ENCODE measurements at places on chromosomes 4 and X.
A peak's percentile ranks its signal among the peaks of the same experiment; 100 is the strongest.

GRCh38 chrX:154091678-154092077 is 5.8 kb downstream of the MECP2 start:
- no peak for DNase-seq

GRCh38 chrX:24150898-24151297 is 1.4 kb downstream of the ZFX start:
- no peak for DNase-seq

DNA sequence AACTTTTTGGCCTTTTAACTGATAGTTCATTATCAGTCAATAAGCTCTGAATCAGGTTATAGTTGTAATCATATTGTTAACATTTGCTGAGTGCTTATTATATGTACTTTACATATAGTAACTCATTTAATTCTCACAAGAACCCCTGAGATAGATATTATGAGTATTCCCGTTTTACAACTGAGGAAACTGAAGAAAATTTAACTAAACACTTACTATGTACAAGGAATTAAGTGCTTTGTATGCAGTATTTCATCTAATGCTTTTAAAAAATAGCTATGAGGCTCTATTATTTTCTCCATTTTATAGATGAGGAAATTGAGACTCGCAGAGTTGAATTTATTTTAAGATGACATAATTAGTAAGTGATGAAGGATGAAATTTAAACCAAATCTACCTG is 27.7 kb upstream of the FGF2 start:
- no peak for DNase-seq

GRCh38 chrX:15947648-15948317 is 93.2 kb upstream of the AP1S2 start:
- DNase-seq, result peak; percentile 65

DNA sequence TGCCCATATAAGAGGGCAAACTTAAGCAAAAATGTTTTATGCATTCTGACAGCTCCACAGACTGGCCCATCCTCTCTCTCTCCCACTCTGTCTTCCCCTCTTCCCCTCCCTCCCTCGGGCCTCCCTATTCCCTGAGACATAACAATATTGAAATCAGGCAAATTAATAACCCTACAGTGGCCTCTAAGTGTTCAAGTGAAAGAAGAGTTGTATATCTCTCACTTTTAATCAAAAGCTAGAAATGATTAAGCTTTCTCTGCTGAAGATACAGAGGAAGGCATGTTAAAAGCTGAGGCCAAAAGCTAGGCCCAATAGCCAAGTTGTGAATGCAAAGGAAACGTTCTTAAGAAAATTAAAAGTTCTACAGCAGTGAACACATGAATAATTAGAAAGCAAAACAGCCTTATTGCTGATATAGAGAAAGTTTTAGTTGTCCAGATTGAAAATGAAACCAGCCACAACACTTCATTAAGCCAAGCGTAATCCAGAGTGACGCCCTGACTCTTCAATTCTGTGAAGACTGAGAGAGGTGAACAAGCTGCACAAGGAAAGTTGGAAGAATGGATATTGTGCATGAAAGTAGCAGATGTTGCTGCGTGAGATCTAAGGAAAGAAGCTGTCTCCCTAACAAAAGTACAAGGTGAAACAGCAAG is 54.9 kb downstream of the USO1 start:
- no peak for DNase-seq

GRCh38 chrX:134416087-134416486 is 43.9 kb upstream of the HPRT1 start:
- DNase-seq, result no peak

DNA sequence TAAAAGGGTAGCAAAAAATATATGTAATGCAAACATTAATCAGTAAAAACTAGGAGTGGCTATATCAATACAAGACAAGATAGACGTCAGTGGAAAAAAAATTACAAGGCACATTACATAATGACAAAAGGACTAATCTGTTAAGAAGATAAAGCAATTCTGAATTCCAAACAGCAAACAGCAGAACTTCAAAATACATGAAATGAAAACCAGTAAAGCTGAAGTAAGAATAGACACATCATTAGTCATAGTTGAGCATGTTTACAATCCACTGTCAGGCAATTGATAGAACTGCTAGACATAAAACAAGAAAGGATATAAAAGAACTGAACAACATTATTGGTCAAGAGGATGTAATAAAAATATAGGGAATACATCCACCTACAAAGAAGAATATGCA is 12.2 kb downstream of the SULT1B1 start:
- DNase-seq, result no peak

DNA sequence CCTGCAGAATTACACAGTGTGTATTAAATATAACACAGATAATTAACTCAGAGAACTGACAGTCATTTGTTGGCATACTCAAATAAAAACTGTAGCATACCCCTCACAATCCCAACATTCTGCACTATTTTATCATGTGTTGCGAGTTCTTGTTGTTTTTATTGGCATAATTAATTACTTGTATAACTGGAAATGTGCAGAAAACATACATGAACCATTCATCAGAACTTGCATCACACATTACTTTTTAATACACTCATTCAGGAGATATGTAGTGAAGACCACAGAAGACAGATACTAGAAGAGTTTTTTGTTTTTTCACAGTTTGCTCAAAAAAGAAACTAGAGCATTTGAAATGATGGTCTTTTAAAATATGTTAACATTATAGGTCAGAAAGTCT is 74.6 kb upstream of the NEIL3 start:
- peak; percentile 29 for DNase-seq

DNA sequence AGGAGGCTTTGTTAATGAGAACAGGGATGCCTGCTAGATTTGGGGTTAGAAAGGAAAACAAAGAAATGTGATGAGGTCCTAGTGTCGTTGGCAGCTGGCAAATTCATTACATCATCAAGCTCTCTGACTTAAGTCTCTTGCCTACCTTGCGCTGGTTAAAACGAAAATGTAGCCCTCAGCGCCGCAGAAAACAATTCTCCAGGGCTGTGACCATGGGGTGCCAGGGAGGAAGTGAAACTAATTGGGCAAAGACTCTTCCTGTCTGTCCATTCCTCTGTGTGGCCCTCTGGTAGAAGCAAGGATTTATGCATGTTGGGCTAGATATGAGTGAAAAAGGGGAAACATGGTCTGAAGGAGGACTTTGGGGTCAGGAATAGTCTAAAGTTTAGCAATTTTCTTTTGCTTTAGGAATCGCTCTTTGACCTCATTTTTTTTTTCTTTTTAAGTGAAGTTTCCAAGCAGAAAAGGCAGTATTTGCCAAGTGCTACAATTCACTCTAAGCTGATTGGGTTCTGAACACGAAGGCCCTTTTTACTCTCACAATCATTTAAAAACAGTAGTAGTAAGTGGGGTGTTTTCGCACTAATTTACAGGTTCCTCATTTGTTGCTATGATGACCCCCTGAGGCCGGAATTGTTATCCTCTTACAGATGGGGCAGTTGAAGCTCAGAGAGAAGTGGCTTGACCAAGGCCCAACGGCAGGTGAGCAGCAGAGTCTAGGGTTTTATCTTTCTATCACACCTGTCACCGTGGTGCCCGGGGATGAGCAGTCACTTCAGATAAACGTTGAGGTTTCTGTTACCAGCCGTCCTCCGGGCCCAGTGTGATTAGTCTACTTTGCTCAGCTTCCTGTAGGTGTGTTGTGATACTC is 27.3 kb upstream of the CHRNA9 start:
- DNase-seq, result no peak

DNA sequence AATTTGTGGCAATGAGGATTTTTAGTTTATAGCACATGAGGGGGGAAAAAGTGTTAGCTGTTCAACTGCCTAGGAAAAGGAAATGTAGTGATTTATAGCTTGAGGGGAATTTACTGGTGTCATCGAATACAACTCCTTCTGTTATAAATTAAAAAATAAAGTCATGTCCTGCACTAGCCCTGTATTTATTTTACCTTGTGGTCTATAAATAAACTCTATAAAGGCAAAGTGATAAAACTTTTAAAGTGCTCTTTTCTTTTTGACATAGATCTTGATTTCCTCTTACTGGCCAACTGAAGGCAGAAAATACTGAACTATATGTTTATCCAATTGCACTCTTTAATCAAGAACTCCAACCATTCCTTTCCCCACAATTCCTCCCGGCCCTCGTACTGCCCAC is 672.1 kb upstream of the SLIT2 start:
- DNase-seq, result no peak

DNA sequence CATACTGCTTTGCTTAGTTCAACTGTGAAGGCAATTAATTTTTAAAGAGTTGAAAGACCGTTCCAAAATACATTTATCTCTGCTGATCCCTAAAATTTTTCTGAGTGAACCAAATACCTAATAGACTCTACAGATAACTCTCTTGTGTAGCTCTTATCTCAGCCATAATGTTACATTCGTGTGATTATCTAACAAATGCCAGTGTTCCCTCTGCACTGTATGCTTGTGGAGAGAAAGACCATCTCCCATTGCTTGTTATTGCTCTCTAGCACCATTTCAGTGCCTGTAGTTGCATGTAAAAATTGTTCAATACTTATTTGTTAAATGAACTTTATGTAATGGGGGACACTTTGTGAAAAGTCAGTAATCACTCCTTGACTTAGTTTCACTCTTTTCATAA is 81.3 kb upstream of the ATOH1 start:
- DNase-seq, result no peak

GRCh38 chr4:57499786-57500185 is 389.6 kb upstream of the IGFBP7 start:
- no peak for DNase-seq

DNA sequence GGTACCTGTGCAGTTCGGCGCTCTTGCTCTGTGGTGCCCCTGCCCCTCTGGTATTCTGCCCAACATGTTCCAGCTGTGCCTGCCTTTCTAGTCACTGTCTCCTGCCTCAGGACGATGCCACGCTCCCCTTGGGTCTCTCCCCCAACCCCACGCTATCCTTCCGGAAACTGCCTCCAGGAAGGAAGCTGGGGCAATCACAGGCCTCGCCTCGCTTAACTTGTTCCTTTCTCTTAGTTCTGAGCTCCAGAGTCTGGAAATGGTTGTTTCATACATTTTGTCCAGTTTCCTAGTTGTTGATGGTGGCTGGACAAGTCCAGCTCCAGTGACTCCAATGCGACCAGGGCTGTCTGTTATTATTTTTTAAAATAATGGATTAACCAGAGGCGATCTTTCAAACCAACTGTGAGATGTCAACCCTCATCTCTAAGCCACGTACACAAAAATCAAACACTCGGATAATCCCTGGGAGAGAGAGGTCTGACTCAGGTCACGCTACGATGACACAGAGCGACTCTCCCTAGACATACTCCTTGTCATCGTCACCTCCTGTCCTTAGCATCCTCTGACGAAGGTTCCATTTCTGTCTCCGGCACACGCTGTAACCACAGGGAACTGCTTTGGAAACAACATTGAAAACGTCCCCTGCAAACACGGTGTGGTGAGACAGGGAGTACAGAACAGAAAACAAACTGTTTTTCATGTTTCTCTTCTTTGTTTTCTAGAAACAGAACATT is 62.5 kb downstream of the ABLIM2 start:
- DNase-seq, result no peak

- no peak for DNase-seq
Observed at GRCh38 chr4:2924765-2925301, 38.4 kb downstream of the NOP14 start.

DNA sequence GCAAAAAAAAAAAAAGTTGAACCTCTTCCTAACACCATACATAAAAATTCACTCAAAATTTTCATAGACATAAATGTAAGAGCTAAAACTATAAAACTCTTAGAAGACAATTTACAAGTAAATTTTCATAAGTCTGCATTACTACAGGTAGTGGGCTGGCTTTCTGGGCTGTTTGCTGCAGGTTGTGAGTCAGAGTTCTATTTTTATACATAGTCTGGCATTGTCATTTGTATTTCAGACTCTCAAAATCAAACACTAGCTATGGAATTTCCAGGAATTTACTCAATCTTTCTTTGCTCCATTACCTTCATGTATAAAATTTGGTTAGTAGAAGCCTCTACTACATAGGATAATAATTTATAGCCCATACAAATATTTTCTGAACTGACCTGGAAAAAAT is 227.2 kb downstream of the COX18 start:
- DNase-seq, result no peak

GRCh38 chr4:3697033-3697432 is 69.2 kb upstream of the ADRA2C start:
- DNase-seq, result no peak

- no peak for DNase-seq
Observed at GRCh38 chr4:152102436-152103000, 341.7 kb upstream of the GATB start.

DNA sequence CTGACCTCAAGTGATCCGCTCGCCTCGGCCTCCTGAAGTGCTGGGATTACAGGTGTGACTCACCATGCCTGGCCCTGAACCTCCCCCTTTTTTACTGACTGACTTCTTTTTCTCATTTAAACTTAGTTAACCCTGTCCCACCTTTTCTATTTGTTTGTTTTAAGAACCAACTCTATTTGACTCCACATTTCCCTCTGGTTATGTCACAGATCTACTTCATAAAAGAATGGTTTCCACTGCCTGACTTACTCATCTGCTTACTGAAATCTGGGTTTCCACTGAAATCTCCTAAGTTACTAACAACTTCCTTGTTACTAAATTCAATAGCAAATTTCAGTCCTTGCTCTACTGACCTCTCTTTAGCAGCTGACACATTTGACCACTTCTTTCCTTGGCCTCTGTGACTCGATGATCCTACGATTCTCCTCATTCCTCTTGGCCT is 28.0 kb upstream of the NSUN7 start:
- DNase-seq, result no peak

DNA sequence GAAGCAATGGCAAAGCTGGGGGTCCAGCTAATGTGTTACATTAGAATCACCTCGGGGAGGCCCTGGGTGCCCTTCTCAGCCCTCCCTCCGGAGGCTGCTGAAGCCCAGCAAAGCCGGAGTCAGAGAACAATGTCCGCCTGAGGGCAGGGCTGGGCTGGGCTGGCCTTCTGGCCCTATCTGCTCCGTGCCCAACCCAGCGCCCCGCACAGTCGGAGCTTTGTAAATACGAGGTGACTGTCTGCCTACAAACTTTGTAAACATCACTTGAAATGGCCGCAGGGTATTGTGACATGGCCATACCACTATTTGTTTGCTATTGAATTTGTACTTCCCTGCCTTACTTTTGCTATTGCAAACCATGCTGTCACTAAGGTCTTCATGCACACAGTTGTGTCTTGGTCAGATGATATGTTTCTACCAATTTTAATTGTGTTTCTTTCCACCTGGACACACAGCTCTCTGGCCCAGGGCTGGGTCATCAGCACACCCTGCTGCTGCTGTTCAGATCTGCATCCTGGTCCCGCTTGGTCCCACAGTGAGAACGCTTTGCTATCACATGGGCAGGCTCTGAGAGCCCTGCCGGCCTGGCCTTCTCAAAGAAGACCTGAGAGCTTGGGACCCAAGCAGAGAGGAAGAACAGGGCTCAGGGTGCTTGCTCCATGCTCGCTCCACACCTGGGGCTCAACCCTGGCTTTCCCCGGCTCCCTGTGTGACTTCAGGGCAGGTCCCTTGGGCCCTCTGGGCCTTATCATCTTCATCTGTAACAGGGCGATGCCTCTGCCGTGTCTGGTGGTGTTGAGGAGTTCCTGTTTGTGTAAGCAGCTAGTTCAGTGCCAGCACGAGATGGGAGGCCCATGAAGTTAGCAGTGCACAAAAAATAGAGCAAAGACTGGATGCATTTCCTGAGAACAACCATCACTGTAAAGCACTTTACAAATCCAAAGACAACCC is 2.3 kb downstream of the S100P start:
- DNase-seq, result no peak

Data from foreskin fibroblast (primary cell).